ENCODE measurements at places on chromosomes 5 and 9. TPM values are rescaled to one million over a fixed set of nuclear protein-coding genes. Genes with fewer than 3 reads are reported as not detected.
A peak's percentile ranks its signal among the peaks of the same experiment; 100 is the strongest.

The GABRA6 gene
- not detected for total RNA-seq

The KCNV2 gene
- not detected for total RNA-seq

The RECK gene
- total RNA-seq = 20.1 TPM

The S1PR3 gene
- total RNA-seq = 10.2 TPM

The SPATA31C1 gene
- not detected for total RNA-seq

The NIPAL4 gene
- total RNA-seq = not detected

The ZFP37 gene
- 2.4 TPM for total RNA-seq

The MARVELD2 gene
- total RNA-seq = 32.4 TPM

The TYRP1 gene
- total RNA-seq = 7.1 TPM

The FAM153A gene
- total RNA-seq = 4.3 TPM

GRCh38 chr9:38298503-38298902, 94.0 kb upstream of the ALDH1B1 start:
- no peak for DNase-seq
- H3K4me3 ChIP-seq = no peak overlapping the region
- H3K27ac ChIP-seq = no peak overlapping the region
- H3K4me1 ChIP-seq = no peaks in the 10 kb centered on the region

DNA sequence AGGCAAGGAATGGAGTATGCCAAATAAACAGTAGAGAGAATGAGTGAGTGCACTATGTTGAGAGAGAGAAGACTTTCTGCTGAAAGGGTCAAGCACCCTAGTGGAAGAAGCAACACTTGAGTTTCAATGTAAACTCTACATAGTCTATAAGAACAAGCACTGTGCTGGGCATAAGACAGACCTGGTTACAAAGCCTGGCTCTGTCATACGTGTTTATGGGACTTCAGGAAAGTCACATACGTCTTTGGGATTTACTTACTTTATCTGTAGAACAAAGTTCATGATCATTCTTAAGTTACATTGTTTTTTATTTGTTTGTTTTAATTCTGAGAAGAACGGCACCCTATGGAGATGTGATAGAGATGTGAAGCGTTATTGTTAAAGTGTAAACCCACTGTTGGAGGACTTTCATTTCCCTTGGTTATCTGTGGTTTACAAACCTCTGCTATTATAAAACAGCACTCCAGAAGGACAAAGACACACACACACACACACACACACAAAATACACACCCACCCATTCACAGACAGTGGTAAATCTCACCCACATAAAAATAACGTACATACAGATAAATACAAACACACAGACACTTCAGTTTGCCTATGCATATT, 70.7 kb upstream of the TRIM32 start:
- H3K36me3 ChIP-seq = no peaks in the 10 kb centered on the region
- no peaks in the 10 kb centered on the region for H3K4me1 ChIP-seq
- DNase-seq = no peak
- no peak overlapping the region for H3K4me3 ChIP-seq

DNA sequence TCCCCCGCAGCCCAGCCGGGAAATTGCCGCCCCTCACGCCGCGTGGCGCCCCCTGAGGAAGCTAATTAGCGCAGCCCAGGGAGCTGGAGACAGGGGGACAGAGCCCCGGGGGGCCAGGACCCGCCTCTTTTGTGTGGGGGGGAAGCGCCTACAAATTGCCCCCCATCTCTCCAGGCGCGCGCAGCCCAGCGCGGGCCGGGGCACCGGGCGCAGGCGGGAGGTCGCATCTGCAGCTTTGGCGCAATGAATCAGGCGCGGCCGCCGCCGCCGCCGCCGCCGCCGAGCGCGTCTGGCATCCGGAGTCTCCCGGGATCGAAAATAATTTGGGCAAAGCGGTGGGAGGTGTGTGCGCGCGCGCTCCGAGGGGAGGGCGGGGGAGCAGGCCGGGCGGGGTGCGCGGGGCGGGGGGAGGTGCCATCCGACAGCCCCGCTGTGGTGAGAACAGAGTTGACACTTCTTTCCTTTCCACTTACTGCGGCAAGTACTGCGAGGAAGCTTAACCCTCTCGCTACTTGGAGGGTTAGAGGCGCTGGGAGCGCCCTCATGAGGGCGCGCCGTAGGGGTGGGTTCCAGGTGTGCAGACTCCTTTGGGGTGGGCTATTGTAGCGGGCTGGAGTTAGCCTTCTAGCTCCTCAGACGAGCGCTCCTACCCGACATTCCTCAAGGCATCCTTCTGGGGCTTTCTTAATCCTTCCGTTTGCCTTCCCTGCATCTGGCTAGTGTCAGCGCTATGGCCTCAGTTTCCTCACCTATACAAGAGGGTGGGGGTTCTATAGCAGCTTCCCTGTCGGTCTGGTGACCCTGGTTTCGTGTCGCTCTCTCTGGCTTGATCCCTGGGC, 63.1 kb downstream of the CXXC5 start:
- peak overlapping the region; percentile 51 for H3K4me3 ChIP-seq
- DNase-seq = no peak
- no peaks in the 10 kb centered on the region for H3K36me3 ChIP-seq

DNA sequence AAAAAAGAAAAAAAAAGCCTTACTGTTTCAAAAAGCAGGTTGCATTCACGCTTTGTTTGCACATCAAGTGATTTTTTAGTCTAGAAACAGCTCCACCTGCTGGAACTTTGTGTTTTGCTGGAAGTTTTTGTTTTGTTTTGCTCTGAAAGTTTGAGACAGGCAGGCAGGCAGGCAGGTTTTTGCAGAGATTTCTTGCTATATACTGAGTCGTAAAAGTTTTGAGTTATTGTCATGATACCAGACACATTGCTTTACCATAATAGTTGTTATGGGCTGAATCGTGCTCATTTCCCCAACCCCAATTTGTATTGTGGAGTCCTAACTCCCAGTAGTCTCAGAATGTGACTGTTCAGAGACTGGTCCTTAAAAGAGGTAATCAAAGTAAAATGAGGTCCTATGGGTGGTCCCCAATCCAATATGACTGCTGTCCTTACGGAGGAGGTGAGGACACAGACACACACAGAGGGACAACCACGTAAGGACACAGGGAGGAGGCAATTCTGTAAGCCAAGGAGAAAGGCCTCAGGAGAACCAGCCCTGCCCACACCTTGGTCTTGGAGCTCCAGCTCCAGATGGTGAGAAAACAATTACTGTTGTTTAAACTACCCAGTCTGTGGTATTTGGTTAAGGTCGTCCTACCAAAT, 20.9 kb downstream of the OR2Y1 start:
- no peaks in the 10 kb centered on the region for H3K36me3 ChIP-seq
- DNase-seq = no peak
- no peaks in the 10 kb centered on the region for H3K4me1 ChIP-seq
- H3K4me3 ChIP-seq = no peak overlapping the region
- no peak overlapping the region for H3K27ac ChIP-seq

- H3K27me3 ChIP-seq = no peaks in the 10 kb centered on the region
- no peaks in the 10 kb centered on the region for H3K4me1 ChIP-seq
- no peak for DNase-seq
- H3K36me3 ChIP-seq = peaks cover 16% of the 10 kb centered on the region
Observed at GRCh38 chr9:124377551-124378406, 37.5 kb downstream of the PSMB7 start.

GRCh38 chr9:37163299-37163698, 42.9 kb downstream of the ZCCHC7 start:
- no peaks in the 10 kb centered on the region for H3K4me1 ChIP-seq
- no peaks in the 10 kb centered on the region for H3K27me3 ChIP-seq
- H3K36me3 ChIP-seq = no peaks in the 10 kb centered on the region
- no peak for DNase-seq
- H3K4me3 ChIP-seq = no peak overlapping the region
- H3K27ac ChIP-seq = no peak overlapping the region

GRCh38 chr5:140214831-140215230, 39.8 kb downstream of the CYSTM1 start:
- H3K4me1 ChIP-seq = peaks cover 28% of the 10 kb centered on the region
- H3K36me3 ChIP-seq = no peaks in the 10 kb centered on the region
- H3K27me3 ChIP-seq = no peaks in the 10 kb centered on the region
- H3K4me3 ChIP-seq = no peak overlapping the region
- H3K27ac ChIP-seq = no peak overlapping the region
- DNase-seq = peak; percentile 69

- H3K4me3 ChIP-seq = no peak overlapping the region
- H3K4me1 ChIP-seq = no peaks in the 10 kb centered on the region
- no peak for DNase-seq
- no peak overlapping the region for H3K27ac ChIP-seq
- H3K36me3 ChIP-seq = no peaks in the 10 kb centered on the region
Observed at GRCh38 chr5:139253115-139253514, 40.4 kb upstream of the MATR3 start.

DNA sequence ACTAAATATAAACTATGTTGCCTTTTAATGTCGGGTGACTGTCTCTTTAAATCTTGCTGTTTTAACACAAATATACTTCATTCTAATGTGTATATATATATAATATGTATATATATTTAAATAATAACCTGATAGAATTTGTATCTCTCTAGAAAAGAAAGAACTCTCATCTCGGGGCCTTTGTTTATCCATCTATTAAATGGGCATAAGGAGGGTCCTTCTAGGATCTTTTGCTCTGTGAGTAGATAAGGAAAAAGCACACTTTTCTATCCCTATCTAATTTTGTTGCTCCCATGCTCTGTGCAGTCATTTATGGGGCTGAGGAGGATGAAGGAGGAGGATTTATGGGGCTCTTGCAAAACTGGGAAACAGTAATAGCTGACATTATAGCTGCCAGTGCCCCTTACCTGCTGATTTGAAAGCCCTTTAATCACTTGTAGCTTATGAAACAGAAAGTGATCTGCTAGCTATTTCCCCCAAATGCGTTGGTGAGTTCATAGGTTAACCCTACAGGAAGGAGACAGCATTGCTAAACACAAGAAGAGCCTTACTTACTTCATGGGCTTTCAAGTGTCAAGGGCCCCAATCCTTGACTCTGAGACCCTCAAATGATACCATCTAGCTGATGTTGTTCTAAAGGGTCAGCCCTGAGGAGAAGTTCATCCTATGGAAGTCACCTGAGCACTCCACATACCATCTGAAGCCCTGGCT, 5.8 kb upstream of the PPARGC1B start:
- H3K27me3 ChIP-seq = no peaks in the 10 kb centered on the region
- H3K36me3 ChIP-seq = no peaks in the 10 kb centered on the region
- H3K4me3 ChIP-seq = no peak overlapping the region
- H3K4me1 ChIP-seq = peaks cover 3% of the 10 kb centered on the region
- DNase-seq = no peak

- no peaks in the 10 kb centered on the region for H3K27me3 ChIP-seq
- no peak overlapping the region for H3K4me3 ChIP-seq
- no peaks in the 10 kb centered on the region for H3K4me1 ChIP-seq
- no peak for DNase-seq
Observed at GRCh38 chr9:107260437-107261081, 22.5 kb upstream of the RAD23B start.

- DNase-seq = no peak
- H3K4me1 ChIP-seq = peaks cover under 1% of the 10 kb centered on the region
- H3K4me3 ChIP-seq = no peak overlapping the region
- no peak overlapping the region for H3K27ac ChIP-seq
- no peaks in the 10 kb centered on the region for H3K36me3 ChIP-seq
Observed at GRCh38 chr5:89320421-89321277, 437.7 kb upstream of the MEF2C start.

- no peak for DNase-seq
- peak overlapping the region; percentile 94 for H3K27ac ChIP-seq
- H3K27me3 ChIP-seq = no peaks in the 10 kb centered on the region
- H3K4me1 ChIP-seq = peaks cover 35% of the 10 kb centered on the region
- H3K36me3 ChIP-seq = no peaks in the 10 kb centered on the region
Observed at GRCh38 chr9:93574900-93575795, 1.2 kb upstream of the PHF2 start.

DNA sequence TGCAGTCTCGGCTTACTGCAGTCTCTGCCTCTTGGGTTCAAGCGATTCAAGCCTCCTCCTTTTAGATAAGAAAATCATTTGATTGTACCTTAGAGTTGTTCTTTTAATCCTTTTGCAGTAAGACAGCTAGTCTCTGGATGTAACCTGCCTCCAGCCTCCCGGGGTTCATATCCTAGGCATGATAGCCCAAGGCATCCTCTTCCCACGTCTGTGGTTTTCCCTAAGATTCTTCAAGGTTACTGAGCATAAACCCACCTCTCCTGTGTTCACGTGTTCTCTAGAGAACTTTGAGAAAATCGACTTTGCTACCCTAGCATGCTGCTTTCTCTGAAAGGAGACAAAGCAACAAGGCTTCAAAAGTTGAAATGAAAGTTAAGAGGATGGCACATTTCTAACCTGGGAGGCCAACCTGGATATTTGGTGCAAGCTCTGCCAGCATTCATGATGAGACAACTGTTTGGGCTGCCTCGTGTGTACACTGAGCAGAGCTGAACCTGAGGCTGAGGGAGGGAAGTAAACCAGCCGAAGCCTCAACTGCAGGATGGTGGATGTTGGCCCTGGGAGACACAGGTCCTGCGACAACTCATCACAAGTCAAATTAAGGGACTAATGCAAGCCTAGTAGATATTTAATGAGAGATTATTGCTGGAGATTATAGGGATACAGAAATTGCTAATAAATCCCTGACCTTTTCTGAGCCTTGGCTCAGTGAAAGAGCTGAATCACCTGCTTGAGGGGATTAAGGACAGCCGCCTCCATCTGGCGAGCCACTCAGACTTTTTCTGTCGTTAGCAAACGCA, 261.8 kb downstream of the ARHGAP26 start:
- H3K4me3 ChIP-seq = no peak overlapping the region
- H3K27ac ChIP-seq = no peak overlapping the region
- H3K36me3 ChIP-seq = no peaks in the 10 kb centered on the region
- peaks cover 3% of the 10 kb centered on the region for H3K4me1 ChIP-seq
- H3K27me3 ChIP-seq = no peaks in the 10 kb centered on the region

- peaks cover 13% of the 10 kb centered on the region for H3K27me3 ChIP-seq
- no peaks in the 10 kb centered on the region for H3K36me3 ChIP-seq
- H3K4me1 ChIP-seq = no peaks in the 10 kb centered on the region
- no peak overlapping the region for H3K4me3 ChIP-seq
- H3K27ac ChIP-seq = no peak overlapping the region
Observed at GRCh38 chr5:135921388-135921787, 25.7 kb upstream of the IL9 start.

GRCh38 chr9:6147846-6148245, 67.8 kb upstream of the IL33 start:
- H3K4me3 ChIP-seq = no peak overlapping the region
- H3K27me3 ChIP-seq = no peaks in the 10 kb centered on the region
- no peaks in the 10 kb centered on the region for H3K4me1 ChIP-seq
- H3K27ac ChIP-seq = no peak overlapping the region
- H3K36me3 ChIP-seq = no peaks in the 10 kb centered on the region

DNA sequence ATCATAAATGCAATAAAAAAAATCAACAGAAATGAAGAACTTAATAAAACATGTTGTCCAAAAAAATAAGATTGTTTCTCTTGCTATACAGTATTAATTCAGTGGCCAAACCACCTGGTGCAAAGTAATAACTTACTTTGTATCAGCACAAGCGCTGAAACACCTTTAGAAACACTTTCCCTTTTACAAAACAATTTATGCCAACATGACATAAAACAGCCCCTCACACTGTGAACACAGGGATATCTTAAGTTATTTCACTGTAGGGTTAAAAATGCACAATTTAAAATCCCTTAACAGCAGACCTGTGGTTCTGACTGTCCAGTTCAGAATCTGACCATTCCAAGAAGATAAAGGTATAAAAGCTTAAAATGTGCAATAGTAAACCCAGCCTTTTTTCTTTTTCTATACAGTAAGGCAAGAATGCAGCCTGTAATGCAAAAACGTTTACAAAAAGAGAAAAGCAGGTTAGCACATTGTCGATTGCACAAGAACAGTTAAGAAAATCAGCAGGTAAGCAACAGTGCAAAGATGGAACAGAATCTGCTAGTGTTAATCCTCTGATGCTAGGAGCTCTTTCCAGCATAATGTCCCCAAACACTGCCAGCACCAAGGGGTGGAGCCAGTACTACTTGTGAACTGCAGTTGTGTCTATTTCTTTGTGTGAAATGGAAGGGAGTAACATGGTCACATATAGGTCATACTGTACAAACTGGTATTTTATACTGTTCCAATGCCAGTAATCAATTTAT, 21.6 kb downstream of the RAB14 start:
- H3K4me1 ChIP-seq = peaks cover 20% of the 10 kb centered on the region
- H3K27ac ChIP-seq = no peak overlapping the region
- H3K4me3 ChIP-seq = no peak overlapping the region
- H3K27me3 ChIP-seq = no peaks in the 10 kb centered on the region
- peaks cover 68% of the 10 kb centered on the region for H3K36me3 ChIP-seq

Data from upper lobe of right lung (tissue), 1 donor.